ENCODE measurements at places on chromosomes 5 and 9.

DNA sequence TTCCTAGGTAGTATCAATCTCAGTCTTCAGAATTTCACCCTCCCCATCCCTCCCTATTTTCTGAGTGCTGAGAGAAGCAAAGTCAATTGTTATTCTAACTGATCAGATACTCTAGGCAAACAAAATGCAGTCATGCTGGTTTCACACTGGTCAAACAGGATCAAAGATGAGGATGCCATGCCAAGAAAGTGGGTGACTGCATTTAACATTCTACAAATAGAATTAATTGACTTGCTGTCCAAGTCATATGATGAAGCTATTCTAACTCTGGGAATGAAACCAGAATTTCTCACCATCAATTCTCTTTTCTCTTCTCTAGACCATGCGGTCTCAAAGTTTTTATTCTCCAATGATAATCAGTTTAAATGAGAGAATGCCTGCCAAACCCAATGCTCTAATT is 112.5 kb downstream of the CTNND2 start:
- H3K27me3 ChIP-seq = no peaks in the 10 kb centered on the region
- H3K4me1 ChIP-seq = no peaks in the 10 kb centered on the region
- DNase-seq = no peak
- H3K27ac ChIP-seq = no peak overlapping the region
- H3K36me3 ChIP-seq = no peaks in the 10 kb centered on the region

DNA sequence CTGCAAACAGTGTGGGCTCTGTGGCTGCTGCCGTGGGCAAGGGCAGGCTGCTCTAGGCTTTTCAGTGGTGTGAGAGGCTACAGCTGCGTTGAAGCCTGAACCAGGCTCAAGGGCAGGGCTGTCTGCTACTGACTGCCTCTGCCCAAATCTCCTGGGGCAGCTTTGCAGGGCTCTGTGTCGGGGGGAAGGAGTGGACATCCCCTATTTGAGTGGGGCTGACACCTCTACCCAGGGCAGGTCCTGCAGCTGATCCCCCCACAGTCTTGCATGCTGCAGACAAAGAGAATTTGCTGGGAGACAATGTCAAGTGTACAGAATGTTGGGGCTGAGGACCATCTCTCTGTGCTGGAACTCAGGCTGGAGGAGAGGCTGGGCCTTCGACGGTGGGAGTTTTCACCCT is 240.2 kb downstream of the PBX3 start:
- no peaks in the 10 kb centered on the region for H3K27me3 ChIP-seq
- no peak overlapping the region for H3K4me3 ChIP-seq
- H3K27ac ChIP-seq = no peak overlapping the region
- DNase-seq = peak; percentile 37
- no peaks in the 10 kb centered on the region for H3K4me1 ChIP-seq

DNA sequence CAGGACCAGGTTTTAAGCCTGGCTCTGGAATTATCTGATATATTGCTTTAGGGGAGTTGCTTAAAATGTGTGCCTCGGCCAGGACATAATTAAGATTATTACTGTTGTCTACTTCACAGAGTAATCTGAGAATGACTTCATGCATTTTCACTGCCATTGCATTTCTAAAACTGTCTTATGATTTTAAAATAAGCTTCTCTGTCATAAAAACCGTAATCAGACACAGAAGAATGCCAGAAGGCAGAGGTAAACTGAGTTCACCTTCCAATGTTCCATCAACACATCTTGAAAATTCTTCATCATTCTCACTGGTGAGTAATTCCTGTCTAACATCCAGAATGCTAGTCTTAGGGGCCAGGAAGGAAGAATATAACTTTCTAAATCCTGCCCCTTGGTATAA is 47.1 kb downstream of the ISOC1 start:
- H3K4me1 ChIP-seq = no peaks in the 10 kb centered on the region
- H3K36me3 ChIP-seq = no peaks in the 10 kb centered on the region
- no peak overlapping the region for H3K27ac ChIP-seq
- no peak for DNase-seq
- no peaks in the 10 kb centered on the region for H3K27me3 ChIP-seq

- H3K27me3 ChIP-seq = no peaks in the 10 kb centered on the region
- no peaks in the 10 kb centered on the region for H3K36me3 ChIP-seq
- H3K4me1 ChIP-seq = no peaks in the 10 kb centered on the region
- H3K4me3 ChIP-seq = no peak overlapping the region
Measured at GRCh38 chr9:114884787-114885452, 45.5 kb downstream of the TNFSF8 start.

GRCh38 chr5:30764704-30765103 is 428.8 kb upstream of the CDH6 start:
- H3K27me3 ChIP-seq = no peaks in the 10 kb centered on the region
- H3K36me3 ChIP-seq = no peaks in the 10 kb centered on the region
- DNase-seq = no peak
- H3K4me1 ChIP-seq = no peaks in the 10 kb centered on the region
- no peak overlapping the region for H3K4me3 ChIP-seq
- H3K27ac ChIP-seq = no peak overlapping the region

- H3K4me3 ChIP-seq = no peak overlapping the region
- DNase-seq = no peak
- no peaks in the 10 kb centered on the region for H3K36me3 ChIP-seq
- H3K27me3 ChIP-seq = no peaks in the 10 kb centered on the region
- H3K27ac ChIP-seq = no peak overlapping the region
Measured at GRCh38 chr5:143559586-143560109, 156.2 kb upstream of the NR3C1 start.

- H3K4me1 ChIP-seq = peaks cover 4% of the 10 kb centered on the region
- H3K27me3 ChIP-seq = no peaks in the 10 kb centered on the region
- H3K36me3 ChIP-seq = no peaks in the 10 kb centered on the region
- peak overlapping the region; percentile 30 for H3K27ac ChIP-seq
- H3K4me3 ChIP-seq = no peak overlapping the region
Measured at GRCh38 chr9:115098226-115098965, 19.6 kb downstream of the TNC start.

- no peaks in the 10 kb centered on the region for H3K27me3 ChIP-seq
- H3K4me1 ChIP-seq = no peaks in the 10 kb centered on the region
- no peak overlapping the region for H3K27ac ChIP-seq
- H3K4me3 ChIP-seq = no peak overlapping the region
- no peak for DNase-seq
Measured at GRCh38 chr9:138077898-138078540, 200.4 kb downstream of the CACNA1B start.

- DNase-seq = no peak
- H3K27me3 ChIP-seq = no peaks in the 10 kb centered on the region
- H3K4me3 ChIP-seq = no peak overlapping the region
- no peak overlapping the region for H3K27ac ChIP-seq
- H3K4me1 ChIP-seq = peaks cover 24% of the 10 kb centered on the region
Measured at GRCh38 chr5:34047143-34047542, 4.1 kb upstream of the C1QTNF3 start.

- H3K36me3 ChIP-seq = no peaks in the 10 kb centered on the region
- H3K4me3 ChIP-seq = no peak overlapping the region
- peak overlapping the region; percentile 15 for H3K27ac ChIP-seq
- no peaks in the 10 kb centered on the region for H3K27me3 ChIP-seq
- DNase-seq = no peak
Measured at GRCh38 chr5:169202969-169203368, 98.0 kb downstream of the SLIT3 start.

Data from ascending aorta (tissue), 2 donors.